ENCODE measurements at places on chromosomes 2 and 18. TPM values are rescaled to one million over a fixed set of nuclear protein-coding genes. Genes with fewer than 3 reads are reported as not detected.

Gene TNS1
- polyA plus RNA-seq = 64.6 TPM

Gene SERPINE2
- polyA plus RNA-seq = 9.6 TPM

Gene ZSWIM2
- polyA plus RNA-seq = not detected

DNA sequence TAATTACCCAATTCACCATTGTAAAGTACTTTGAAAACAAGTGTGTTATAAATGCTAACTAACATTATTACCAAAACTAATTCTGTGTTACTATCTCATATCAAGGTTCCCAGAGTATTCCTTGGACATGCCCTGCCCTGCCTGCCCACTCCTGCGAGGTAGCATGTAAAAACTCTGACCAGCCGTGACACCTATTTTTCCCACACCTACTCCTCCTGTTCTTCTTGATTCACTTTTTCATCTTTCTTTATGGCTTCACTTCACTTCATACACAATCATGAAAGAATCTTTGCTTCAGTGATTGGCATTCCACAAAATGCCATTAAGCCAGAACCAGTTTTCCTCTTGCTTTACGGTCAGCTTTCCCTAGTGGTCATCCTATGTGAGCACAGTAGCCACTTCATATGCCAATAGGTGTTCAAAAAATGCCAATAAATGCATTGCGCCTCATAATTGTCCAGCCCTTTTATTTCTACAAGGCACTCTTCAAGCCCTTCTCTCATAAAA is 42.6 kb upstream of the SETBP1 start:
- H3K36me3 ChIP-seq = no peaks in the 10 kb centered on the region
- H3K27me3 ChIP-seq = no peaks in the 10 kb centered on the region
- H3K4me3 ChIP-seq = no peak overlapping the region

GRCh38 chr2:42218712-42219111 is 49.6 kb downstream of the EML4 start:
- no peaks in the 10 kb centered on the region for H3K36me3 ChIP-seq

GRCh38 chr2:240033330-240033678 is 3.1 kb upstream of the OR6B2 start:
- no peak overlapping the region for H3K27ac ChIP-seq
- H3K36me3 ChIP-seq = no peaks in the 10 kb centered on the region
- H3K4me1 ChIP-seq = no peaks in the 10 kb centered on the region
- H3K4me3 ChIP-seq = no peak overlapping the region
- DNase-seq = no peak

- peaks cover 9% of the 10 kb centered on the region for H3K4me1 ChIP-seq
- DNase-seq = no peak
- no peaks in the 10 kb centered on the region for H3K36me3 ChIP-seq
- H3K27me3 ChIP-seq = no peaks in the 10 kb centered on the region
- no peak overlapping the region for H3K27ac ChIP-seq
- H3K4me3 ChIP-seq = peak overlapping the region; percentile 10
Observed at GRCh38 chr2:96773922-96774321, 13.2 kb downstream of the CNNM4 start.

All from heart right ventricle (tissue), 16 donors.